ENCODE measurements at places on chromosomes 6 and 20.
A peak's percentile ranks its signal among the peaks of the same experiment; 100 is the strongest.

GRCh38 chr6:33610779-33611732 lies 10.1 kb upstream of the ITPR3 start:
- DNase-seq = no peak

GRCh38 chr20:23147647-23147963 lies 61.5 kb upstream of the CD93 start:
- DNase-seq = no peak

DNA sequence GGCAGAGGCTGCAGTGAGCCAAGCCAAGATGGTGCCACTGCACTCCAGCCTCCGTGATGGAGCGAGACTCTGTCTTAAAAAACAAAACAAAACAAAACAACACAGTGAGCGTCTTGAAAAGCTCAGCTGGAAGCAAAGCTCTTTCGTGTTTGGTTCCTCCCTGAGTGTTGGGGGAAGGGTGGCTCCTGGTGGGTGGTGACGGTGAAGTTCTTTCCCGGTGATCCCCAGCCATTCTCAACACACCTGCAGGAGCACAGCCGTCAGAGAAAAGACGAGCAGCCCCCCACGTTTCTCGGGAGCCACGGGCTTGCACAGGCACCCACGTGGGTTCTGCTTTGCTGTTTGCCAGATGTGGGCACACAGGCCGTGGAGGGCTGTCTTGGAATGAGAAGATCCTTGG lies 3.2 kb downstream of the BHLHE23 start:
- DNase-seq = no peak

DNA sequence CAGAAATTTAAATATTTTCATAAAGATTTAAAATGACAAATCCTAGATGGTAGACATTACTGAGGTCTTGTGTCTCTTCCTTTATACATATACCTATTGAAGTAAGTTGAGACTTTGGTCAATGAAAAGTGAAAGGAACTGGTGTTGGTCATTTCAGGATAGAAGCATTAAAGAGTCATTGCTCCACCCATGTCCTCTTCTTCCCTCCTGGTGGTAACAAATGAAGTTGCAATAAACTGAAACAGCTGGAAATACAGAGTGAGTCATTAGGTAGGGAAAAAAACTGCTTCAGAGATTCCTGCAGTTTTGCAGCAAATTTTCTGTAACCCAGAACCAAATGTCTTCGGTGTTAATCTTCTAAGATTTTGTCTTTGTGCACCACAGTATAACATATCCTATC lies 448.0 kb downstream of the EYS start:
- DNase-seq = no peak

DNA sequence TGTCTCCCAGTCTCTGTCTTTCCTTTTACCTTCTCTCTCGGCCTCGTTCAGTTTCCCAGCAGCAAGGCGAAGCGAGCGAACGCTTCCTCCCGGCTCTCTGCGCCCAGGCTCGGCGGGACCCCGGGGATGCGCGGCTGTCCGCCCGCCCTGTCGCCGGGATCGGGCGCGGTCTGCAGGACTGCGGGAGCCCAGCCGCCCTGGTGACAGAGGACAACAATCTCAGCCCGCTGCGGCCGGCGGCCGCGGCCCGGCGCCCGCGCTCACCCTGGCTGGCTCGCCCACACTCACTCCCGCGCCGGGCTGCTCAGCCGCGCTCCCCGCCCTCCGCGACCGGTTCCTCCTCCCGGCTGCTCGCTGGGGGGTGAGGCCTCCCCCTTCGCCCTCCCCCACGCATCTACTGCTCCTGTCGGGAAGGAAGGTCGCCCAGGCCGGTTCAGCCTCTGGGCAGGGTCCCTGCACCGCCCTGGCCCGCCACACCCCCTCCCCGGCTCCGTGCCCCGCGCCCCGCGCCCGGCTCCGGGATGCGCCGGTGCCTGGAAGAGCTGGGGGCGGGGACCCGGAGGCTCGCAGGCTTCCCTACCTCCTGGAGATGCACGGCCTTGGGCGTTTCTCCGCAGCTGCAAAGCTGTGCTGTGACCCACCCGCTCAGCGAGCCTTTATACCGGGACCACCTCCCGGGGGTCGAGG lies 410 bp downstream of the SYNE1 start:
- DNase-seq = no peak

DNA sequence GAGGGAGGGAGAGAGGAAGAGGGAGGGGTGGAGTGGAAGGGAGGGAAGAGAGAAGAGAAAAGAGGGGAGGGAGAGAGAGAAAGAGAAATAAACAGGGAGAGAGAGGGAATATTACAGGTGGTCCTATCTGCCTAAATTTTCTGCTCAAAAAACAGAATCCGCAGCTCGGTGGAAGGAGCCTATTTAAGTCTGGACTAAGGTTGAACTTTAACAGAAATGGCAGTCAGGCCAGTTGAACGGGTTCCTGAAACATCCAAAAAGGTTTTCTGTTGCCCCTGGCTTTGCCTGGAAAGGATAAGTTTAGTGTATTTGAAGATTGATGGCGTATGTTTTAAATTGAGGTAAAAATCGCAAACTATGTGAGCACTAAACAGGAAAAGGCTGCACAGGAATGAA lies 2.2 kb downstream of the TFAP2B start:
- no peak for DNase-seq

GRCh38 chr6:163132050-163132750 lies 282.3 kb upstream of the QKI start:
- no peak for DNase-seq

DNA sequence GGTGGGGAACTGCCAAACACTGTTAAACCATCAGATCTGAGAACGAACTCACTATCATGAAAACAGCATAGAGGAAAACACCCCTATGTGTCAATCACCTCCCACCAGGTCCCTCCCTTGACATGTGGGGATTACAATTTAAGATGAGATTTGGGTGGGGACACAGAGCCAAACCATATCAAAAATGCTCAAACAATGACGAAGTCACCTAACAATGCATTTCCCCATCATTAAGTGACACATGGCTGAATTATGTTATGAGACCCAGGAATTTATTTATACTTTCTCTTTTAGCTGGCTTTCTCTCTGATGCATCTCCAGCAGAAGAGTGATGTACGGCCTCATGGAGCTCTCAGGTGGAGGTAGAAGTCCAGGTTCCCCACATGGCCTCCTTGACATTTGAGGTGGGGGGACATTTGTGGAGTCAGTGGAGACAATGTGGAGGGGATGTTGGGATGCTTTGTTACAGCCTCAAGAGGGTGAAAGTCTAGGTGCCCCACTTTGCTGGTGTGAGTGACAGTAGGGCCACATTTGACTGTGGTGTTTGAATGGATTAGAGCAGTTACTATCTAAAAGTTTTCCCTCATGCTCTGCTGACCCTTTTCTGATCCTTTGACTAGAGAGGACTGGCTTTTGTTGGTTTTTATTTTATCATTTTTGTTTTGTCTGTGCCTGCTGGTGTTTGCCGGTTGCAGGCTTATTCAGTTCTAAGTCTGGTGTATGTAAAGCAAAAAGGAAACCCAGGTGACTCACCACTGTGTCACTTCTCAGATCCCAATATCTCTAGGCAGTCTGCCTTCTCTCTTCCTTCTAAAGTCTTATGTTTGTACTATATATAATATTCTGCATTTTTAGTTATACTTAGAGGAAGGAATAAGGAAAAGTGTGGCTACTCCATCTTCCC lies 18.5 kb upstream of the DCBLD1 start:
- DNase-seq = no peak

DNA sequence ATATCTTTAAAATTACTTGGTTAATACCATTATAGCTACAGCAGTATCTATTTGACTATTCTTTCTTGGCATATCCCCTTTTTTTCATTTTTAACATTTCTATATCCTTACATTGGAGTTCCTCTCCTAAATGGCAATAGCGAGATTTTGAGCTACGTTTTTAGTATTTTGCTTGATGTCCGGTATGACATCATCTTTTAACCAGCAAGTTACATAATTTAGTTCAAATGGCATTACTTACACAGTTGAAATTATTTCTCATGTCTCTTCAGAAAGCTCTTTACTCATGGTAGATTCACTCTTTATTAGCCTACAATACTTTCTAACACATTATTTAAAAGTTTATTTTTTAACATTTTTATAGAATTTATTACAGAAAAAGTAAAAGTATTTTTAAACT lies 701.7 kb upstream of the EPHA7 start:
- no peak for DNase-seq

DNA sequence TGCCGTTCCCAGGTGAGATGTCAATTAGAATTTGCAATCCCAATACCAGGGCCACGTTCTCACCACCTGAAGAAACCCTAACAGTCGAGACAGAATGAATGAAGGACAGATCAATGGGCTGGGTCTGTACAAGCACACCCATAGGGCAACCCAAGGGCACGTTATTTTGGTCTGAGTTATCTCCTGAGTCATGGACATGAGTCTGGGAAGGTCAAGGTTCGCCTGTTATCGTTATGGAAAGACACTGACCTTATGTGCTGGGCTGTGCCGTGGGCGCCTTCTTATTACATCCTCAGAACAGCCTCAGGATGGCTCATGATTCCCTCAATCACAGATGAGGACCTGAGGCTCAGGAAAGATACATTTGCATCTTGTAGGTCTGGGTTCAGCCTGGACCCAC lies 175.0 kb upstream of the SULF2 start:
- no peak for DNase-seq

DNA sequence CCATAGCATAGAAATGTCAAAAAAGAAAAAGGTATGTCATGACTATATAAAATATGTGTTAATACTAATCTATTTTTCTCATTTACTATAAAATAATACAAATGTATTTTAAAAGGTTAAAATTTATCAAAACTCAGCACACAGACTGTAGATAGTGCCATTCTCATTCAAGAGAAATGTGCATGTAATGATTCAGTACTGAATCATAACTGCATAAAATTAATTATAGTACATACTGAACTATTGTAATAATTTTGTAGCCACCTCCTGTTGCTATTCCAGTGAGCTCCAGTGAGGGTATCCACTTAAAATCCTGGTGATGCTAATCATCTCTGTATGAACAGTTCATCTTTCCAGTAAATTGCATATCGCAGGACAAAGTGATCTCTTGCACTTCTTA lies 82.8 kb downstream of the HMGCLL1 start:
- DNase-seq = no peak

GRCh38 chr20:63657937-63658748 lies at the start of gene RTEL1:
TSS of gene RTEL1 (plus strand) at chr20:63658312. CDS start at chr20:63659403, 1,091 bp downstream.
- peak; percentile 93 for DNase-seq

DNA sequence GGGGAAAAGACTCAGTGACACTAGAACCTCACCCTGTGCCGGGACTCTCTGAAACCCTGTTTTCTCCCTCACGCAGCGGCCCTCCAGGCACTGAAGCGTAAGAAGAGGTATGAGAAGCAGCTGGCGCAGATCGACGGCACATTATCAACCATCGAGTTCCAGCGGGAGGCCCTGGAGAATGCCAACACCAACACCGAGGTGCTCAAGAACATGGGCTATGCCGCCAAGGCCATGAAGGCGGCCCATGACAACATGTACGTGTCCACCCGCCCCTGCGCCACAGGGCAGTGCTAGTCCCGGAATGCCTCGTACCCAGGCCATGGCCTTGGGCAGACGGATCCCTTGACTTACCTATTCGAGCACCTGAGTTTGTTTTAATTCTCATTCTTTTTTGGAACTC lies 37.2 kb downstream of the CHMP4B start:
- no peak for DNase-seq

GRCh38 chr6:43045371-43045930 lies 8.2 kb downstream of the CUL7 start:
- DNase-seq = no peak

DNA sequence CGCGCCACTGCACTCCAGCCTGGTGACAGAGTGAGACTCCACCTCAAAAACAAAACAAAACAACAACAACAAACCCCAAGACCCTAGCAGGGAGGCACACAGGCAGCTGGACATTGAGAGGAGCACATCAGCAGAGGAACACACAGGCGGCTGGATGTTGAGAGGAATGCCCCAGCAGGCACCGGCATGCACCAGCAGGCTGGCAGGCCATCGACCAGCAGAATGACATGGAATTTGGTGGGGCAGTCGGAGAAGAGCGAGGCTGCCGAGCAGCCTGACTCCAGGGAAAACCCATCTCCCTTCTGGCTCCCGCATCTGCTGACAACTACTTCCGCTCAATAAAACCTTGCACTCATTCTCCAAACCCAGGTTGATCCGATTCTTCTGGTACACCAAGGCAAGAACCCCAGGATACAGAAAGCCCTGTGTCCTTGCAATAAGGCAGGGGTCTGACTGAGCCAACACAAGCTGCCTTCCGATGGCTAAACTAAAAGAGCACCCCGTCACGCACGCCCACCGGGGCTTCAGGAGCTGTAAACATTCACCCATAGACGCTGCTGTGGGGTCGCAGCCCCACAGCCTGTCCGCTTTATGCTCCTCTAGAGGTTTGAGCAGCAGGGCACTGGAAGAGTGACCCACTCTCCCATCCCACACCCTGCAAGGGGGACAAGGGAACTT lies 60.2 kb downstream of the SLC22A23 start:
- no peak for DNase-seq

DNA sequence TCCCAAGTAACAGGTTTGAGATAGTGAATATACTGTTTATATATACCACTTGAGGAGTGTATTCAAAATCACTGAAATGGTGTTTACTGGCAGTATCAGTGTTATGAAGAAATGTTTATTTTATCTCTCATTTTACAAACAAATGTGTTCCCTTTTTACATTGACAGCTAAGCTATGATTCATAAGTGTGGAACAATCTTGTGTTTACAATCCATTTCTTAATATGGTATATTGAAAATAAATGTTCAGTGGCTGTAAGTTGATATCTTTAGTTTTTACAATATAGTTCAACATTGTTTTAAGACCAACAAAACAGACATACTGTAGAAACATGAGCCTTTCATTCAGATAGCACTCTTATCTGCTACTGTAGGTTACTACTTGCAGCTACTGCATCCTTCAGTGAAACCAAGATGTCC lies 14.3 kb downstream of the PHF3 start:
- DNase-seq = no peak

DNA sequence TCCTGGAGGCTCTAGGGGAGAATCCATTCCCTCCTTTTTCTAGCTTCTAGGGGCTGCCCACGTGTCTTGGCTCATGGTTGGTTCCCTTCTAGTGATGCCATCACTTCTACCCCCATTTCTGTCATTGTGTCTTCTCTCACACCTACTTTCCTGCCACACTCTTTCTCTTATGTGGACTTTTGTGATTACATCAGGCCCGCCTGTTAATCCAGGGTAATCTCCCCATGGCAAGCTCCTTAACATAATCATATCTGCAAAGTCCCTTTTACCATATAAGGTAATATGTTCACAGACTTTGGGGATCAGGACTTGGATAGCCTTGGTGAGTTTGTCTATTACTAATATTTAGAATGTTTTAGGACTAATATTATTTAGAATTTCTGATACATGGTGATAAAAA lies 111.9 kb downstream of the DNAH8 start:
- no peak for DNase-seq

- DNase-seq = no peak
Measured at GRCh38 chr6:4426968-4427367, 291.6 kb upstream of the ECI2 start.

DNA sequence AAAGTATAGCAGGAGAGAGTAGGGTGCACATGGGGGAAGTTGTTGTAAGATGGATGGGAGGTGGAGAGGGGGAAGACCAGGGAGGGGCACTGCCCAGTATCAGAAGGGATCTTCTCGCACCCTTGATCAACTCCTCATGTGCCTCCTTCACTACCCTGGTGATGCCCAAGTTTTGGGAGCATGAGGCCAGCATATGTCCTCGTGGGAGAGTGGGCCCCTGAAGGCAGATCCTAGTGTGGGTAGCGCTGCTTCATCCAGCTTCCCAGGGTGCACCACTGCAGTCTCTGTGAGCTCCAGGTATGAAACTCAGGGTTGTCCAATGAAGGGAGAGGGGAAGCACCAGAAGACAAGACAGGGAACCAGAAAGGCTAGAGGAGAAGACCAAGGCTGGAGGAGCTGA lies 82.2 kb upstream of the FOXP4 start:
- DNase-seq = no peak
